ENCODE measurements at places on chromosomes 7 and 10.

DNA sequence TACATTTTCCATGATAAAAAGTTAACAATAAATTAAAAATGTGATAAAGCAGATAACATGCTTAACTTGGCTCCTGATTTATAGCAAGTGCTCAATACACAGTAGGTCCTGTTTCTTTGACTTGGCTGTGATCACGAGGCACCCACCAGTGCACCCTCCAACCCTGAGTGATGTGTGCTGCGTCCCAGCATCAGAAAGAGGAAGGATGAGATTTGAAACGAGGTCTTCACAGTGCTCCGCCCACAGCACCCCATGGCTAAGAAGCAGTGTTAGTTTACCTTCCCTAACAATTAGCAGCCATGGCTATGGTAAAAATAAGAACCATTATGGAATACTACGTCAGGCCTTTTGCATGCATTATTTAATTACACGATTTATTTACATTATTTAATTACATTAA is 292.0 kb upstream of the ZMIZ1 start:
- no peak for DNase-seq

GRCh38 chr7:97018791-97019531 is 5.7 kb downstream of the DLX5 start:
- no peak for DNase-seq

DNA sequence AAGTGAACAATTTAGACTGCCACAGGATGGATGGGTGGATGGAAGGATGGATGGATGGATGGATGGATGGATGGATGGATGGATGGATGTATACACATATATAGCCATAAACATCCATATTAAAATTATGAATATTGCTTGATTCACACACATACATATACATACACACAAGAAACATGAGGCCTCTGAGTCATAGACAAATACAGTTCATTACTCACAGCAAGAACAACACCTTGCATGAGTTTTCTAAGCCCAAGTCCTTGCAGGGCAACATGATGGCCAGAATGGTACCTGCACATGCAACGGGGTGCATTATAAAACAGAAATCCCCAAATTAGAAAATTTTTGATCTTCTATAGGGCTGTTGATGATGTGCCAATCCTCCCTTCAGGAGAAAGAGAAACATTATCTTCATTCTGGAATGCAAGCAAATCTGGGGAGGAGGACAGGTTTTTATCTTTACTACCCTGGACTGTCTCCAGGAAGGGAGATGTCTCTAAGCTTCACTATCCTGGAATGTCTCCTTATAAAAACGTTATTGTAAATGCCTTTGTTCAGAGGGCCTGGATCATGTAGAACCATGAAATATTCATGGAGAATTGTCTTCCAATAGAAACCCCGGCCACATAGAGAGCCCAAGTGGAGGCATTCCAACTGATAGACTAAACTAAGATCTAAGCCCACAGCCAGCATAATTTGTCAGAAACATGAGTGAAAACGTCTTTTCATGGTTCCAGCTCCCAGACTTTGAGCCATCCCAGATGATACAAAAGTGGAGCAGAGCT is 238.6 kb upstream of the LRRN3 start:
- no peak for DNase-seq

GRCh38 chr10:109593682-109594081 is 329.6 kb downstream of the XPNPEP1 start:
- DNase-seq = peak; percentile 47

- no peak for DNase-seq
Measured at GRCh38 chr10:118708571-118708970, 46.2 kb downstream of the CACUL1 start.

- DNase-seq = no peak
Measured at GRCh38 chr10:132834891-132835847, 49.2 kb upstream of the NKX6-2 start.

DNA sequence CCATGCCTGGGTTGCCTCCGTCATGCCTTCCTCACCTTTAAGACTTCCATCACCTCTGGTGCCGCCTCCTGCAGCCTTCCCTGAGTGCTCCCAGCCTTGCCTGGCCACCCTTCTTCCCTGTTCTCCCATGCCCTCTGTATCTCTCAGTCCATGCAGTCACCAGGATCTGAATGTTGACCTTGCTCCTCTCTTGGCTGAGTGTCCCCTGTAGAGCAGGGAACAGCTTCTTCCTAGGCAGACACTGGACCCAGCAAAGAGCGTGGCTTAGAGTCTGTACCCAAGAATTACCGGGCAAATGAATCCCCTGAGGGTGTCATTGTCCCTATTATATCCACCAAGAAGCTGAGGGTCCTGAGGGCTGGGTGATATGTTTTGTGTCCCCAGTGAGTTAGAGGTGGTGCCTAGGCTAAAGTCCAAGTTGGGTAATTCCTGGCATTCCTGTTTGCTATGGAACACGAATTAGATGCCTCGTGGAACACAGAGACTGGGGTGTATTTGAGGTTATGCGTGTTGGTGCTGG is 505.6 kb downstream of the RPS24 start:
- no peak for DNase-seq

- peak; percentile 39 for DNase-seq
Measured at GRCh38 chr10:17113889-17114540, 15.6 kb downstream of the CUBN start.

DNA sequence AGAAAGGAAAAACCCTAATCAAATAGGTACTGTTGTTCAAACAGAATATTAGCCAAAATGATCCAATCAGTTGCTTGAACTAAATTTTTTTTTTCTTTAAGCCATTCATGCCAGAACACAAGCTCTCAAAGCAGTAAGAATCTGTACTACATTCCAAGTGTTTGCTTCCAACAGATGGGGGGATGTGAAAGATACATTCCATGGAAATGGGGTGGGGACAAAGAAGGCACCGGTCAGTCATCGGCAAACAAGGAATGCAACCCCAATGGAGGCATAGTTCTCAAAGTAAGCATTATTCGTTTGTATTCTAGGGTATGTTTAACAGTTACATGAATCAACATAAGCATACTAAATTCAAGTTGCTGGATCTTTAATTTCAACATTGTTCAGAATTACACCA is 32.5 kb downstream of the C10orf143 start:
- no peak for DNase-seq

DNA sequence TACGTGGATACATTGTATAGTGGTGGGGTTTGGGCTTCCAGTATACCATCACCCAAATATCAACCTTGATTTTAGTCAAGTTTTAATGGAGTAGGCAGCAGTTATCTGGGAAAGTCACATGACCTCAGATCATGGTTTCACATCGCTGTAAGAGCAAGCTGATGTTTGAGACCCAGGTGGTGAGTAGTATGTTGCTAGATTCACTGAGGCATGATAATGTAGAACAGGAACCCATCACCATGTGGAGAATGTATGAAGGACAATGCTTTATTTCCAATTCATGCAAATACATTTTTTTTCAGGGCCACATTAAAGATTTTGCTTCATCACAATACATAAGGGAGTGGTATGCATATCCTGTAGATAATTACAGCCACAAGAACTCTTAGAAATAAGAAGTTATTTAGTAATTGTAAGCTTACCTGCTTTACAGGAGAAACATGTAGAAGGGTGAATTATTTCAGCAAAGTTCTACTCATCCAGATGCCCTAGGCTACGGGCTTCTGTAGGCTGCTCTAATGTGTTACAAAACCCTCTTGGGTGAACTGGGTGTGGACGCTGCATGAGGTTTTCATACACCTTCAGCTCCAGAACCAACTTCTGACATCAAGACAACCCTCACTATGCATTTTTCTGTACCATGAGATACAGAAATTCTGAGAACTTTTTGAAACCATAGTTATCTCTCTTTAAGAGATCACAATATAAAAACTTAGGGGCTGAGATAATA is 27.6 kb upstream of the LAMB4 start:
- no peak for DNase-seq

GRCh38 chr7:156577645-156578577 is 62.7 kb upstream of the RNF32 start:
- no peak for DNase-seq

- DNase-seq = peak; percentile 94
Measured at GRCh38 chr7:102395873-102396709, at the start of gene PRKRIP1. TSS of gene PRKRIP1 (plus strand) at chr7:102396363. CDS start at chr7:102396412, 49 bp downstream.

DNA sequence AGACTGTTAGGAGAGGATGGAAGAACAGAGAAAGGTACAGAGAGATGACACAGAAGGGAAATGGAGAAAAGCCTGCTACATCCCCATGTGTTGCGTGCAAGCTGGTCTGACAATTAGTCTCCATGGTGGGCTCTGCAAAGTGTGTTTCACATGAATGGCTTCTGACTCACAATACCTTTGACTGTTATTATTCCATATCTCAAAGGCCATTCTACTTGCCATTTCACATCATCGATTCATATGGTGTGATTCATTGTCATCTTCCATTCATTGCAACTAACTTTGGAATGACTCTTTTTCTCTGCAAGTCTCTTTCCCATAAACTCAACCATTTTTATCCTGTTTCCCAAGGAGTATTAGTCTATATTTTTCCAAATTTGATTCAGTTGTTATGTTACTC is 208.9 kb upstream of the INHBA start:
- peak; percentile 31 for DNase-seq
